ENCODE measurements at places on chromosomes 4 and X.

DNA sequence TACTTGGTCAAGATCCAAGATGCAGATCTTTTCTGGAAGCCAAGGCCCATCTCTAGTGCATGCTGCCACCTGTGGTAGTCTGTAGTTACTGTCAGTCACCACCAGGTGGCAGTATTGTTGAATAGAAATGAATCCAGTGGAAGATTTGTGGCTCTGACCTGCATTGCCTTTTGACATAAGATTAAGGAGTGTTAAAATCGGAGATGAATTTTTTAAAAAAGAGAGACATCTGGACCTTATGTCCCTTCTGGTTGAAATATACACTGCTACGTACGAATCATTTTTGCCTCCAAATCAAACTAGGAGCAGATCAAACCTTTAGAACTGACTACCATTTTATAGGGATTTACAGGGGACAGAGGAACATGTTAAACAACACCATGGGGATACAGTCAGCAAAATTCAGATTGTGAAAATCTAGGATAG, 46.9 kb upstream of the RHOH start:
- peak; percentile 79 for DNase-seq

GRCh38 chr4:19494961-19495360, 756.7 kb upstream of the SLIT2 start:
- DNase-seq, result no peak

- no peak for DNase-seq
Observed at GRCh38 chr4:1192091-1192492, 19.7 kb upstream of the SPON2 start.

DNA sequence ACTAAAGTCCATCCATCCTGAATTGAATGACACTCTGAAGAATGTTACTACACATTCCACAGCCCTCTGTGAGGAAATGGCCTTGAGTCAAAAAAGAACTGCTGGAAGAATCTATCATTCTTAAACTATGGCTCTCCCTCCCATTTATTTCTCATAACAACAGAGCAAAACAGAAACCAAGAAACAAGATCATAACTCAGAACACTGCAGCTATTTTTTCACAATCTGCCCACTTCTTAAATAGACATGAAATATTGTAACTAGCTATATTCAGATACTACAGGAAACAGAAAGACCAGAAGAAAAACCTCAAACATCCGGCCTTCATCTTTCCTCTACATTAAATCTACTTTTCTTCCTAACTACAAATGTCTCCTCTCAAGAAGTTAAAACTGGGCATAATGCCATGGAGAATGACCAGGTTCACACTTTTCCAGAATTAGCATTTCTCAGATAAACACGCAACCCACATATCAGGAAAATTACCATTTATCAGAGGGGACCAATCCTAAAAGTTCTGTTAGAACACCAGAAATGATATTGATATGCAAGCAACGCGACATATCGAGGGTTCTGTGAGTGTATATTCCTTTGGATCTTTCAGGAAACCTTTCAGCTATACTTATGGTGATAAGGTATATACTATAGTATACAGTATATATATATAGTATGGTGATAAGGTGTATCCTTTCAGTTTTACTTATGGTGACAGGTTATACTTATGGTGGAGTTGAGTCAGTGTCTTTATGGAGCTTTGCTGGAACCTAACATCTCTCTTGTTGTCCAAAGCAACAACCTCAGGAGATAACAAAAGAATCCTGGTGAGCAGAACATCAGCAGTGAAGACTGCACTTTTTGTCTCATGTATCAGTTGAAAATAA, 60.4 kb upstream of the IRF2 start:
- peak; percentile 76 for DNase-seq

GRCh38 chrX:100244681-100245080, 165.4 kb downstream of the PCDH19 start:
- no peak for DNase-seq

- no peak for DNase-seq
Observed at GRCh38 chr4:172698256-172698655, 470.4 kb upstream of the GALNT7 start.

GRCh38 chrX:19198473-19198872, 76.2 kb upstream of the ADGRG2 start:
- no peak for DNase-seq

- DNase-seq, result no peak
Observed at GRCh38 chr4:65983061-65983460, 312.8 kb upstream of the EPHA5 start.

GRCh38 chr4:86398187-86398586, 38.3 kb upstream of the MAPK10 start:
- DNase-seq, result no peak

DNA sequence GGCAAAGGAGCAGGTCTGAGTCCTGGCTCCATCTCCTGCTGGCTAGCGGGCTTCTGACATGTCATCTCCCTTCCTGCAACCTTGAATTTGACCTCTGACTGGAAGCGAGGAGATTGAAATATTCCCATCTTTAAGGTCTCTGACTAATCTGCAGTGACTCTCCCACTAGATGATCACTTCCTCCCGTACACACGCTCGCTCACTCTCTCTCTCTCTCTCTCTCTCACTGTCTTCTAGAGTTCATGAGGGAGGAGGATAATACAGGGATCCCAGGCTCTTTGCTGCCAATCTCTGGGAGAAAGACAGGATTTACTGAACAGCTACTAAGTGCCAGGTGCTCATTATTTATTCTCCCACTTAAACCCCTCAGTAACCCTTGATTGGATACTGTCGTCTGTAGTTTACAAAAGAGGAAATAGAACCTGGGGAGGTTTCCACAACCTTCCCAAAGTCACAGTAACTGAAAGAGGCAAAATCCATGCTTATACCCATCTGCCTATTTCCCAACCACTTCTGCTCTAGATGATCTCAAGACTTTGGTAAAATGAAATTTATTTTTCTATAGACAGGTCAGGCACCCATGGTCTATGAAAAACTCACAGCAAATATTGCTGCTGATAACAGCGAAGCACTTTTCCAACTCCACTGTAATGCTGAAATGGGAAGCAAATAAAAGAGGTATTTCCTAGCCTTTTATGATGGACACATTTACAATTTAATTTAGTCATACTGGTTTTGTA, 193.5 kb upstream of the C1QTNF7 start:
- DNase-seq, result no peak

GRCh38 chrX:24412637-24413363, 52.3 kb upstream of the PDK3 start:
- DNase-seq, result peak; percentile 8

- DNase-seq, result no peak
Observed at GRCh38 chr4:72358483-72358882, 210.5 kb downstream of the ADAMTS3 start.

GRCh38 chr4:145868637-145869409, 69.8 kb downstream of the ZNF827 start:
- no peak for DNase-seq

DNA sequence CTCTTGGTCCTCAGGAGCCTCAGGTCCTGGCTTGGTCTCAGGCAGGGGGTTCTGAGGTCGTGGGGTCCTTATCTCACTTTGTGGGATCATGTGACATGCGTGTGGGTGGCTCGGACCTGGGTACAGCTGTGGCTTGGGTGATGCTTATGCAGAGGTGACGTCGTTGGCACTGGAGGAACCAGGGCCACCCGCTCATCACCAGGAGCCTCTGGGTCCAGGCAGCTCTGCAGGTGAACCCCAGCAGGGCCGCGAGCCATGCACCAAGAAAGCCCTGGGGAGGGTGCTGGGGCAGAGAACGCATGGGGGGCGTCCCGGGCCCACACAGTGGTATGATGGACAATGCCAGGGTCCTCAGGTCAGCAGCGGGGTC, 8.7 kb downstream of the ATP5ME start:
- DNase-seq, result no peak

DNA sequence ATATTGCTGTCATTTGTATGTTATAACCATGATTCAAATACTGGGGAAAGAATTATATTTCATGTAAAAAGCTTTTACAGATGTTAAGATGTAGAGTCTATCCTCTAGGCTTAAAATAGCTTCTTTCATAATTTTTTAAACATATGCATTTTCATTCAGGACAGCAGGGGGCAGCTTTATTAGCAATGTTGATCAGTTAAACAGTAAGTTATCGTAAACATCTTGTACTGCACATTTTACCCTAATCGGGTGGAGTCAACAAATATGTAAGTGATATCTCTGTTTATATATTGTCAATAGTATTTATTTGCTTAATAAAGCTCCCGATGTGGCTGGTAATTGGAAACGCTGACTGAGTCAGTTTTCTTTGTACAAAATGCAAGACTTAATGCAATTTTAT, 142.5 kb upstream of the MED14 start:
- no peak for DNase-seq

- DNase-seq, result no peak
Observed at GRCh38 chr4:113744667-113745240, 16.8 kb downstream of the CAMK2D start.

GRCh38 chrX:150310417-150310816, 52.7 kb upstream of the MAMLD1 start:
- DNase-seq, result no peak

- peak; percentile 24 for DNase-seq
Observed at GRCh38 chrX:23668335-23668734, 1.0 kb downstream of the PRDX4 start.

- DNase-seq, result peak; percentile 11
Observed at GRCh38 chrX:77693594-77693993, 92.4 kb downstream of the ATRX start.

- peak; percentile 79 for DNase-seq
Observed at GRCh38 chrX:48475774-48476577, at the start of gene FTSJ1. Gene FTSJ1, plus strand, starts transcription at chrX:48476199. Its CDS starts 1,849 bp downstream, at chrX:48478048.

- no peak for DNase-seq
Observed at GRCh38 chr4:76654791-76655190, 219.8 kb downstream of the SHROOM3 start.

DNA sequence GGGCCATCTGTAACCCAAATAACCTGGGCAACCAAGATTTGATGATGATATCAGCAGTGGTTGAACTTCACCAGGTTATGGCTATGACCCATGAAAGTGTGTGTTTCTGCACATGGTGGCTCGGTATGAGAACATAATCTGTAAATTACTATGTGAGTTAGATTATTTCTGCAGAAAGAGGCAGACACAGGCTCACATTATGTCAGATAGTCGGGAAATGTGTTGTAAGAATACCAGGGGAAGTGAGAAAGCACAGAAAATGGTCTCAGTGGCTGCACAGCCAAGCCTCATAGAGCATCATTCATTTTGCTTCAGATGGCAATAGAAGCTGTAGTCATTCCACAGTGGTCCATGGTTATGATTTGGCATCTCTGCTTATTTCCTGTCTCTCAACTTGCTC, 63.0 kb upstream of the RBPJ start:
- peak; percentile 30 for DNase-seq

- no peak for DNase-seq
Observed at GRCh38 chr4:24810871-24811631, 15.7 kb downstream of the SOD3 start.

DNA sequence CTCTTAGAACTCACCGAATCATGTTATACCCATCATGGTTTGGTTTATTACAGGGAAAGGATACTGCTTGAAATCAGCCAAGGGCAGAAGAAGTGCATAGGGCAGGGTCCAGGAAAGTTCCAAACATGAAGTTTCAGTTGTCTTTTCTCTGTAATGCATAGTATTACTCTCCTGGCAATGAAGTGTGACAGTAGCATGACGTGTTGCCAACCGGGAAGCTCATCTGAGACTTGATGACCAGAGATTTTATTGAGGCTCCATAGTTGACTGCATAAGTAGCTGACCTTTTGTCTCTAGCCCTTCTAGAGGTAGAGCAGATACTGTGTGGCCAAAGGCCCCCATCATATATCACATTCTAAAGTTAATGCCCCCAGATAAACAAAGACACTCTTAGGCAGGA, 72.1 kb downstream of the BEND4 start:
- peak; percentile 5 for DNase-seq

GRCh38 chr4:109389369-109390114, 44.1 kb upstream of the SEC24B start:
- DNase-seq, result peak; percentile 23

GRCh38 chr4:36099509-36099908, 144.8 kb downstream of the ARAP2 start:
- no peak for DNase-seq

All from GM12878 (cell line).